ENCODE measurements at places on chromosomes 13 and 19.

DNA sequence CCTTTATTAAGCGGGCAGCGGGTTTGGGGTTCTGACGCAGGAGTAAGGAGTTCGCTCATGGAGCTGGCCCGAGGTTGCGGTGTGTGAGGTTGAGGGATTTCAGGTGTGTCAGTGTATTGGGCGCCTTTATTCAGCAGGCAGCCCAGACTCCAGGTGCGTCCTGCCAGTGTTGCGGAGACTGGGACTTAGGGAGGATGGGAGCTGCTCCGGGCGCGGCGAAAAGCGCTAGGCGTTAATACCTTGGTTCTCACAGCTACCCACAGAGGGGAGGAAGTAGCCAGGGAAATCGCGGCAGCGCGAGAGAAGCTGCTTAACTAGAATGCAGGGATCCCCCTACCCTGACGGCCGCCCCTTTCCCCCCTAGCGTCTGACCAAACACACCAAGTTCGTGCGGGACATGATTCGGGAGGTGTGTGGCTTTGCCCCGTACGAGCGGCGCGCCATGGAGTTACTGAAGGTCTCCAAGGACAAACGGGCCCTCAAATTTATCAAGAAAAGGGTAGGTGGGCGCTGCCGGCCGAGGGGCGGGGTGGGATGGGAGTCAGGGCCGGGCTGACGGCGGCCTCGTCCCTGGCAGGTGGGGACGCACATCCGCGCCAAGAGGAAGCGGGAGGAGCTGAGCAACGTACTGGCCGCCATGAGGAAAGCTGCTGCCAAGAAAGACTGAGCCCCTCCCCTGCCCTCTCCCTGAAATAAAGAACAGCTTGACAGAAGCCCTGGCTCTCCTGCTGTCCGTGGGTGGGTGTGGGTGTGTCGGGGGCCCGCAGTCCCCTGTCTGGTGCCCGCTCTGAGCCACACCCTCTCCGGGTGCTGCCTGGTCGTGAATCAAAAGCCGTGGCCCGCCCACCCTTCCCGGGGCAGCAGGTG lies 1.1 kb downstream of the RPL36 start:
- DNase-seq: no peak

GRCh38 chr19:30391052-30391451 lies 18.9 kb downstream of the ZNF536 start:
- DNase-seq: no peak

DNA sequence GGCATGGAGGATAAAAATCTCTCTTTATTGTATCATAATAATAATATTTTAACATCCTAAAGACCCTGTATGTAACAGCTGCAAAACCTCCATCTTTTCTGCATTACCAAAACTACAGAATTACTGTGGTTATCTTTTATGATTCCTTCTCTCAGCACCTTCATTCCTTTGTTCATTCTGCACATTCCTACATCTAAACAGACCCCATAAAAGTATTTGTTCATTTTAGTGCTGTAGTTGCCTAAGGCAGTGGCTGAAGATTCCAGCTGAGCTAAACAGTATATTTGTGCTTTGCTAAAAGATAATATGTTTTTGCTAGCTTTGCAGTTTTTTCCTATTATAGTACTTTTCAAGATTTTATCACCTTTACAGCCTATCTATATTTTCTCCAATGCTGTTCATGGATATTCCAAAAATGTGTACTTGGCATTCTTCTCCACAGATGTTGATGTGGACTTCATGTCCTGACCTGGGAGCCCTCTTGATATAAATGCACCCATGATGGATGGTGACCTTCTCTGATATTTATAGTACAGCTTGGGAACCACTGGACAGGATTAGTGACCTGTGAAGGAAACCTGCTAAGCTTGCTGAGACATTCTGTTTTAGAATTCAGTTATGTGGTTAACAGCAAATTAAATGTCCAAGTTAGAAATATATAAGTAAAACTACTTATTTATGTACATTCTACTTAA lies 2832.9 kb upstream of the PCDH20 start:
- no peak for DNase-seq

- DNase-seq: no peak
These were observed 7.5 kb downstream of the PLA2G4C start for GRCh38 chr19:48102870-48103751.

- no peak for DNase-seq
These were observed 117.9 kb downstream of the EFNB2 start for GRCh38 chr13:106417467-106418110.

- peak; percentile 62 for DNase-seq
These were observed 22.5 kb downstream of the DOT1L start for GRCh38 chr19:2186071-2186846.

GRCh38 chr13:23610966-23611491 lies 40.8 kb downstream of the TNFRSF19 start:
- no peak for DNase-seq

DNA sequence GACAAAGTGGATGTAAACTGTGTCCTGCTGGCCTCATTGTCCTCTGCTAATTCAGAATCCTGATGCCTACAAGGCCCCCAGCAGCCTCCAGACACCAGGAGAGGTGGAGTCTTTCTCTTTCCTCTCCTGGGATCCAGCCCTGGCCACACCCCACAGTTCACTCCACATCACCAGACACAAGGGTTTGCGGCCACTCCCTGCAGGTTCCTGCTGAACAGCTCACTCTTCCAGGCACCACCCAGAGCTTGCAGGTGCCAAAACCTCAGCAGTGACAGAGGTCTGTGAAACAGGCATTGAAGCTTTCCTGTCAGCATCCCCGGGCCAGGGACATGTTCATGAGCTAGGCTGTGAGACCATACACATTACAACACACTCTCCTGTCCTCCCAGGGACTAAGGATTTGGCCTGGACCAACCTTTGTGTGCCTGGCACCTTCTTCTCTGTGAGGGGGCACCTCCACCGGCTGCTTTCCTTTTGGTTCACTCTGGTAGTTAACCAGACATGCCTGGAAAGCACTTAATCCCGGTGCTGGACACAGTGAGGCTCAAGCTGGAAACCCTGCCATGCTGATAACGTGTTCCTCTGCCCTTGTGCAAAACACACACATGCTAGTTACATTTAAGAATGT lies 11.1 kb upstream of the ATP12A start:
- no peak for DNase-seq

DNA sequence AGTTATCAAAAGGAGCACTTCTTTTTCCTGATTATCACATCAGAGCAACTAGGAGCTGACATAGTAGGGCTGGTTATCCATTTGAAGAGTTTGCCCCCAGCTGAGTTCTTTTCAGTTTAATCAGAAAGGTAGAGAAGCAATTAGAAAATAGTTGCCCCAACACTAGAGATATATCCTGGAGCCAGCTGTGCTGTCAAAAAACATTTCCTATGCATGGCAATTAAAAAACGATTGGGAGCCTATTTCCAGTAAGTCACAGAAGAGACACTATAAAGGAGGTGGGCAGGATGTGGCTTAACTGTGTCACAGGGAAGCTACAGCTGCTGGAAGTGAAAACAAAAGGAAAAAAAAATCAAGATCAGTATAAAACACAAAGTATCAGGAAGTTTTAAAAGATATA lies 155.7 kb upstream of the SLITRK1 start:
- DNase-seq: no peak

GRCh38 chr13:67877031-67877430 lies 646.9 kb upstream of the PCDH9 start:
- DNase-seq: no peak

GRCh38 chr13:80166352-80166751 lies 174.6 kb downstream of the SPRY2 start:
- no peak for DNase-seq

DNA sequence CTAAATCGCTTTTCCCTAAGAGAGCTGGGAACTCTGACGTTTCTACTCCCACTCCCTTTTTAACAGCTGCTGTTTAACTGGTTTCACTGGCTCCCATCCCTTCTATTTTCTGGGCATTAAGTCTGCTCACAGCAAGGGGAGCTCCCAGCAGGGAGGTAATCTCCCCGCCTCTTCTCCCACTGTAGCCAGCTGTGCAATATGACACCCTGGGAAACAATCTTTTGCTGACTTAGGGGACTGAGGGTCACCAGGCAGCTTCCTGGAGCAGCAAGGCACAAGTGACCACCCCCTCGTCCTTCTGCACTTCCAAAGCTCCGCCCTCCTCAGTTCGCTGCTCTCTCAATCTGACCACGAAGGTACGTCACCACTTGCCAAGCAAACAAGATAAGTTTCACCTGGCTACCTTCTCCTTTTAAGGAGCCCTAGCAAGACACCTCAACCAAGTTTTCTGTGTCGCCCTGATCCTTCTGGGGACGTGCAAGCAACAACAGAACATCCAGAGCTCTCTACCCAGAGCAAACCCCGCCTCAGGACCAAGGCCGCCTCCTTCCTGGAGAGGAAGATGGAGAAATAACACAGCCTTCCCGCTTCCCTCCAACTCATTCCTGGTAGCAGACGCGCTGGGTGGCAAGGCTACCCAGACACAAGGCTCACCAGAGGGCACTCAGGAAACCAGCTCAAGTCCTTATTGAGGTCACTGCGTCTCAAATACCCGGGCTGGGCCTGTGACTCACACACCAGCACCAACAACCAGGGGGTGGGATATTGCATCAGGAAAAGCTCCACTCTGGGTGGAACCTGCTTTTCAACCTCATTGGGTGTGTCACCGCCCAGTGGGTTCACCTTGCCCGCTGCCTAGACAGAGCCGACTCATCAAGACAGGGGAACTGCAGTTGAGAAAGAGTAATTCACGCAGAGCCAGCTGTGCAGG lies 92.4 kb downstream of the STK24 start:
- peak; percentile 85 for DNase-seq

DNA sequence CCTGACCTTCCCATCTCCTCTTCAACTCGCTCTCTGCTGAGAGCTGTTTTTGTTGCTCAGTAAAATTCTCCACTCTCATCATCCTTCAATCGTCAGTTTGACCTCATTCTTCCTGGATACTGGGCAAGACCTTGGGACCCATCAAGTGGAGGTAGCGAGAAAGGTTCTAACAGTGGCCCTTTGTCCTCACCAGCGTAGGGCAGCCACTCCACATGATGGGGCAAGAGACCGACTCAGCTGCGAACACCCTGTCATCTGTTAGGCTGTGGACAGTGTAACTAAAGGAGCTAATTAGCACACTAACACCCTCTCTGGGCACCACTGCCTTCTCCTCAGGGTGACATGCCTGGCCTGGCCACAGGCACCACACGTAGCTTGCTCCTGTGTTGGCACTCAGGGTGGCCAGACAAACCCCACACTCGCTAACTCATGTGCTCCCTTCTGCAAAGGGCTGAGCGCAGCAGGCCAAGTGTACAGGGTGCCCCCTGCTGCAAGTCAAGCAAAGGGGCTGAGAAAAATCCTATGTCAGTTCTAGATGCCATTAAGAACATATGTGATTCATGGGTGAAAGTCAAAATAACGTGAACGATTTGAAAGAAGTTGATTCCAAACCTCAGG lies 1216.0 kb downstream of the SLITRK5 start:
- DNase-seq: no peak

DNA sequence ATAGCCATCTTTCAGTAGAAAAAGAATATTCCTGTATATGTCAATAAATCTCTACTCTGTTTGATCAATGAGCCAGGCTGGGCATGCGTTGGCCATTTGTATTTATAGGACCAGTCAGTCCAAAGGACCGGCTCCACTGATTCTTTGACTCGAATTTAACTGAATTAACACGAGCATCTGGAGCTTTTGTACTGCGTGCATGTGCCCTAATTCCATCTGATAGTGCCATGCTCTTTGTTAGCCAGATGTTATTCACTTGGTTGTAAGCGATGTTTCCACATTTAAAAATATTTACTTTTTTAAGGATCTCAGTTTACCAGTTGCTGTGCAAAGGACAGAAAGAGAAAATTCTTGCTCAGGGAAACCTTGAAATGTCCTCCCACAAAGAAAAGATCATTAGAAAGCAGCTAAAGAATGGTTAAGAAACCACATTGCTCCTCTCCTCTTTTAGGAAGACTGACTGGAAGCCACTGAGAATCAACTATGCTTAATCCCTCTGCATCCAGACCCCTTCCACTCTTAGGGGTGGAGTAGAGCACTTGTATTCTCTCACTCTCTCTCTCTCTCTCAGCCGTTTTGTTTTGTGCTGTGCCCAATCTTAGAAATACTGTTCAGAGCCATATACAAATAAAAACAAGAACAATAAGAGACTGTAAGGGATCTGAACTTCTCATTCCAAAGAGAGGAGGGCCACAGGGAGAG lies 165.8 kb downstream of the DCLK1 start:
- DNase-seq: no peak

- no peak for DNase-seq
These were observed 354.0 kb downstream of the SPRY2 start for GRCh38 chr13:79986890-79987289.

DNA sequence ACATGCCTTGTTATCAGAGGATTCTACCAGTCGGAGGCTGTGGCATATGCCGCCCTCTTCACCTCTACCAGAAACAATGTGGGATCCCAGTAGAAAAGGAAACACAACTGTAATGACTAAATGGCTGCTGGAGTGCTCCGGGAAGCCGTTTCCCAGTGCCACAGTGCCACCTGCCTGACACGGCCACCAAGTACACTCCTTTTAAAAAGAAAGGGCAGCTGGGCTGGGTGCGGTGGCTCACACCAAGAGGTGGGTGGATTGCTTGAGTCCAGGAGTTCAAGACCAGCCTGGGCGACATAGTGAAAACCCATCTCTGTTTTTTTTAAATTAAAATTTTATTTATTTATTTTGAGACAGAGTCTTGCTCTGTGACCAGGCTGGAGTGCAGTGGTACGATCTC lies 67.3 kb downstream of the TRPM4 start:
- no peak for DNase-seq

DNA sequence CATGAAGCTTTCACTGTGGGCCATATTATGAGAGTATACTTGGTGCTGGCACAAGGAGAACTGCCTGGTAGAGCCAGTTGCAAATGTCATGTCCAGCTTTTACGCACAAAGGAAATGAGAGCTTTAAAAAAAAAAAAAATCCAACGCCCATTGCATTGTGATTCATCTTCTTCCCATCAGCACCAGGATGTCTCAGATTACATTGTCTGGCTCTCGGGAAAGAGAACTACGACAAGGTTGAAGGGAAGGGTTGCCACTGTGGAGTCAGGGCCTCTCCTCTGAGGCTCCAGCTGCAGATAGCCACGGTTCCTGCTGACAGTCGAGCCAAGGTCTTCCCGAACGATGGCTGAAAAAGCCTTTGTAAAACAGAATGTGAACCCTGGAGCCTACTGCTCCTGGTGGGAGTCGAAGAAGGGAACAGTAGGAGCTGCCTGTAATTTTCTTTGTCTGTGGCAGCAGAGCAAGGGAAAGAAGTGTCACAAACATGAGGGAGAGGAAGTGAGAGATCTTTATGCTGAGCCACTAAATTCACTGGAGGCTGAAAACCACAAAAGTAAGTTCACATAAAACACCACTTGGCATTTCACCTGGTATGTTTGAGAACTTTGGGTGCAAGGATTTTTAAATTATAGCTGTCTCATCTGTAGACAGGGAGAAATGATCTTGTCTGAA lies 704.7 kb downstream of the DIAPH3 start:
- no peak for DNase-seq

DNA sequence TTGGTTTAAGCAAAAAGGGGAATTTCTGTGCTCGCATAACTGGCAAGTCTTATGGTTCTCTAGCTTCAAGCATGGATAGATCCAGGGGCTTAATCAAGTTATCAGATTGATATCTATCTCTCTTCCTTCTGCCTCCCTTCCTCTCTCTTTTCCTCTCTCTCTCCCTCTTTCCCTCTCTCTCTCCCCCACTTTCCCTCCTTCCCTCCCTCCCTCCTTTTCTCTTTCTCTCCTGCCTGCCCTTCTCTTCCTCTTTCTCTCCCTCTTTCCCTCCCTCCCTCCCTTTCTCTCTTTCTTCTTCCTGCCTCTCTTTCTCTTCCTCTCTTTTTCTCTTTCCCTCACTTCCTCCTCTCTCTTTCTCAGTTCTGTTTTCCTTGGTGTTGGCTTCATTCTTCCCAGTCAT lies 195.8 kb downstream of the HS6ST3 start:
- no peak for DNase-seq

Data from thoracic aorta (tissue), 2 donors.